ENCODE measurements at places on chromosomes 7 and 10. TPM values are rescaled to one million over a fixed set of nuclear protein-coding genes. Genes with fewer than 3 reads are reported as not detected.

Gene TMEM130
- 19.3 TPM for total RNA-seq

Gene CPN1
- not detected for total RNA-seq

Gene FGL2
- total RNA-seq = 0.19 TPM

Gene ZNF107
- total RNA-seq = 1.9 TPM

Gene CCDC172
- not detected for total RNA-seq

Gene INA
- 10.4 TPM for total RNA-seq

Gene FEZF1
- total RNA-seq = not detected

Gene ATOH7
- not detected for total RNA-seq

Gene LLCFC1
- total RNA-seq = not detected

Gene SERPINE1
- 794 TPM for total RNA-seq

Gene PITX3
- not detected for total RNA-seq

Gene EPO
- not detected for total RNA-seq

Gene BTBD16
- total RNA-seq = 0.29 TPM

- H3K36me3 ChIP-seq = peaks cover 22% of the 10 kb centered on the region
- H3K4me1 ChIP-seq = peaks cover 66% of the 10 kb centered on the region
- H3K27ac ChIP-seq = peak overlapping the region; percentile 91
Observed at GRCh38 chr7:23333671-23334246, 34.6 kb downstream of the MALSU1 start.

- no peak overlapping the region for H3K4me3 ChIP-seq
- H3K27me3 ChIP-seq = no peaks in the 10 kb centered on the region
- H3K36me3 ChIP-seq = peaks cover 2% of the 10 kb centered on the region
- H3K27ac ChIP-seq = no peak overlapping the region
- no peak for DNase-seq
Observed at GRCh38 chr10:124632064-124632531, 112.1 kb downstream of the FAM53B start.

GRCh38 chr10:117666166-117666565, 123.6 kb downstream of the EMX2 start:
- no peaks in the 10 kb centered on the region for H3K36me3 ChIP-seq
- H3K4me1 ChIP-seq = peaks cover 15% of the 10 kb centered on the region
- no peak overlapping the region for H3K27ac ChIP-seq
- no peak overlapping the region for H3K4me3 ChIP-seq
- no peaks in the 10 kb centered on the region for H3K27me3 ChIP-seq
- no peak for DNase-seq

GRCh38 chr10:42962902-42963231, 114.0 kb upstream of the RET start:
- no peak overlapping the region for H3K27ac ChIP-seq
- peaks cover under 1% of the 10 kb centered on the region for H3K27me3 ChIP-seq
- no peak for DNase-seq
- no peak overlapping the region for H3K4me3 ChIP-seq

DNA sequence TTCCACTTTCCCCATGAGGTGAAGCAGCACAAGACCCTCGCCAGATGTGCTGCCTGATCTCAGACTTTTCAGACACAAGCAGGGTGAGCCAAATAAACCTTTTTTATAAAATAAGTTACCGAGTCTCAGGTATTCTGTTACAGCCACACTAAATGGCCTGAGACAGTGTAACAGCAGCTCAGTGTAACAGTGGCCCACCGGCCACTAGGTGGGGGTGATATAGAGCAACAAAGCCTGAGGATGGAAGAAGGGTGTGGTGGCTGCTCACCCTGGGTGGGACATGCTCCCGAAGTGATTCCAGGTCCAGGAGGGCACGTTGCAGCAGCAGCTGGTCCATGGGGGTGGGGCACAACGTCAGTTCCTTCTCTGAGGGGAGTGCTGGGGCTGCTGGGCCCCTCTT, 44.6 kb downstream of the BMS1 start:
- H3K27ac ChIP-seq = no peak overlapping the region
- DNase-seq = no peak
- H3K27me3 ChIP-seq = no peaks in the 10 kb centered on the region
- H3K4me3 ChIP-seq = no peak overlapping the region

- H3K36me3 ChIP-seq = peaks cover 2% of the 10 kb centered on the region
- peaks cover 8% of the 10 kb centered on the region for H3K4me1 ChIP-seq
Observed at GRCh38 chr7:157811946-157812345, 475.1 kb downstream of the DNAJB6 start.

GRCh38 chr10:43055991-43056567, 20.8 kb upstream of the RET start:
- no peak overlapping the region for H3K4me3 ChIP-seq
- H3K27me3 ChIP-seq = peaks cover 40% of the 10 kb centered on the region
- DNase-seq = no peak

DNA sequence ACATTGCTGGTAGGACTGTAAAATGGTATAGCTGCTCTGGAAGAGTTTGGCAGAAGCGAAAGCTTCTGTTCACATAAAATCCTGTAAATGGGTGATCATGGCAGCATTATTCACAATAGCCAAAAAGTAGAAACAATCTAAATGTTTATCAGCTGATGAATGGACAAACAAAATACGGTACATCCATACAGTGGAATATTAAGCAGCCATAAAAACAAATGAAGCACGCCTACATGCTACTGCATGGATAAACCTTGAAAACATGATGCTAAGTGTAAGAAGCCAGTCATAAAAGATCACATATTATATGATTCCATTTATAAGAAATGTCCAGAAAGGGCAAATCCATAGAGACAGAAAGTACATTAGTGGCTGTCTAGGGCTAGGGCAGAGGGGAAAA, 32.7 kb downstream of the KIN start:
- H3K36me3 ChIP-seq = peaks cover 42% of the 10 kb centered on the region
- H3K27ac ChIP-seq = no peak overlapping the region
- no peaks in the 10 kb centered on the region for H3K27me3 ChIP-seq
- no peaks in the 10 kb centered on the region for H3K4me1 ChIP-seq
- DNase-seq = no peak

DNA sequence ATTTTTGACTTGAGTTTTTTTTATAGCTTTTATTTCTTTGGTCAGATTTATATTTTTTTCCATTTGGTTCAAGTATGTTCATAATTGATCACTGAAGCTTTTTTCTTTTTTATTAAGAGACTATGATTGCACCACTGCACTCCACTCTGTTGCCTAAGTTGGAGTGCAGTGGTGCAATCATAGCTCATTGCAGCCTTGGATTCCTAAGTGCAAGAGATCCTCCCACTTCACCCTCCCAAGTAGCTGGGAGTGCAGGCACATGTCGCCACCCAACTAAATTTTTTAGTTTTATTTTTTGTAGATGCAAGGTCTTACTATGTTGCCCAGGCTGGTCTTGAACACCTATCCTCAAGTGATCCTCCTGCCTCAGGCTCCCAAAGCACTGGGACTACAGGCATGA, 97.7 kb upstream of the KIF5B start:
- DNase-seq = no peak
- no peak overlapping the region for H3K4me3 ChIP-seq
- H3K36me3 ChIP-seq = peaks cover 6% of the 10 kb centered on the region
- H3K27me3 ChIP-seq = no peaks in the 10 kb centered on the region
- H3K4me1 ChIP-seq = peaks cover 32% of the 10 kb centered on the region

GRCh38 chr10:107898392-107898791, 733.9 kb upstream of the SORCS1 start:
- no peak for DNase-seq
- no peaks in the 10 kb centered on the region for H3K27me3 ChIP-seq
- H3K27ac ChIP-seq = no peak overlapping the region
- H3K4me1 ChIP-seq = no peaks in the 10 kb centered on the region

- no peak overlapping the region for H3K27ac ChIP-seq
- H3K36me3 ChIP-seq = no peaks in the 10 kb centered on the region
- no peak overlapping the region for H3K4me3 ChIP-seq
- H3K4me1 ChIP-seq = peaks cover 15% of the 10 kb centered on the region
- no peak for DNase-seq
Observed at GRCh38 chr10:78589687-78590086, 479.1 kb upstream of the ZMIZ1 start.

GRCh38 chr10:93160829-93161228, 87.1 kb downstream of the CYP26A1 start:
- no peaks in the 10 kb centered on the region for H3K36me3 ChIP-seq
- H3K4me3 ChIP-seq = no peak overlapping the region
- H3K4me1 ChIP-seq = peaks cover 16% of the 10 kb centered on the region
- DNase-seq = no peak
- no peaks in the 10 kb centered on the region for H3K27me3 ChIP-seq
- no peak overlapping the region for H3K27ac ChIP-seq

DNA sequence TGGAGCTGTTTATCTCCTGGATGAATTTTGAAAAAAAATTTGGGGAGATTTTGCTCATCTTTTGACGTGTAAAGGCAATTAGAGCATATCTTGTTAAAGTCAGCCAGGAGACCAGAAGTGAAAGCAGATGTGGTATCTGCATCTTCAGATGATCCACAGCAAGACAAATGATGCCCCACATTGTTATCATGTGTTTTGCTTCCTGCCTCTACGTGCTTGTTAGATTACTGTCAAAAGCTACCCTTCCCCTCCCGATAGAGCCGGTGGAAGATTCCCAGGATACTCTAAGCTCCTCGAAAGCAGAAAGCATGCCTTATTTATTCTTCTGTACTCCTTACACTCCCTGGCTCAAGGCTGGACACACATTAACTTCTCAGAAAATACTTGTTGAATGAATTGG, 12.9 kb downstream of the COL17A1 start:
- no peaks in the 10 kb centered on the region for H3K4me1 ChIP-seq
- no peak for DNase-seq
- no peak overlapping the region for H3K4me3 ChIP-seq
- H3K36me3 ChIP-seq = no peaks in the 10 kb centered on the region
- no peak overlapping the region for H3K27ac ChIP-seq

- H3K27ac ChIP-seq = no peak overlapping the region
- no peaks in the 10 kb centered on the region for H3K4me1 ChIP-seq
- peaks cover 2% of the 10 kb centered on the region for H3K27me3 ChIP-seq
- H3K36me3 ChIP-seq = no peaks in the 10 kb centered on the region
- no peak overlapping the region for H3K4me3 ChIP-seq
Observed at GRCh38 chr10:108358912-108359311, 1194.4 kb upstream of the SORCS1 start.

DNA sequence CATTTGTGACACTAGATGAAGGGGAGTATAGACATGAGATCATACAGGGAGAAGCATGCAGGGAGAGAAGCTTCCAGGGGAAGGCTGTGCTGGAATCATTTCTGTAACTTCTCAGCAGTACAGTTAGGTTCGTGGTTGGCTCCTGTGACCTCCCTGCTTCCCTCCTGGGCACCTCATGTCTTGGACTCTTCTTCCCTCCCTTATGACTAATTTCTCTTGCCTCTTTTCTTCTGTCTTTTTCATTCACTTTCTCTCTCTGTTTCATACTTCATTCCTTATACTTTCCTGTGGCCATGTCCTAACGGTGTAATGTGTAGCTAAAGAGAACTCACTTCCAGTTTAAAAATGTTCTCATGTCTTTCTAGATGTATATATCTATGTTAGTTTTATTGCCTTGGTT, 19.1 kb upstream of the HKDC1 start:
- H3K27me3 ChIP-seq = no peaks in the 10 kb centered on the region
- DNase-seq = no peak
- H3K4me1 ChIP-seq = peaks cover 30% of the 10 kb centered on the region
- H3K4me3 ChIP-seq = no peak overlapping the region

- H3K27ac ChIP-seq = no peak overlapping the region
- peaks cover 20% of the 10 kb centered on the region for H3K4me1 ChIP-seq
- no peak for DNase-seq
Observed at GRCh38 chr10:76034353-76035205, 603.2 kb downstream of the LRMDA start.

DNA sequence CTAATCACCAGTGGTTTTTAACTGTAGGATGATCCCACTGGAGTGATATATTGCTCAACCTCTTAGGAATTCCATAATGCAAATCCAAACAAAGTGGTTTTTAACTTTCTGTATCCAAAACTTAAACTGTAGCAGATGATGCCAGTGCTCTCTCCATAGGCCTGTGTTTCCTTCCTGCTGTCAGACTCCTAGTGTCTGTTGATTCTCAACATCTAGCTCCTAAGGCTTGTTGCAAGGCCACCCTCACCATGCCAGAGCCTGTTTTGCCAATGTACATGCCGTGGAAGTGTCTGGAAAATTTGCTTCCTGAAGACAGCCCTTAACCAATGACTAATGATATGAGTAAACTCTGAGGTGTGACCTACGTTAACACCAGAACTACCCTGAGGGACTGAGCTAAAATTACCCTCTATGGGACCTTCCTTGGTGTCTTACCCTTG, 39.3 kb downstream of the C1GALT1 start:
- no peak for DNase-seq
- peaks cover 2% of the 10 kb centered on the region for H3K36me3 ChIP-seq
- no peaks in the 10 kb centered on the region for H3K27me3 ChIP-seq
- H3K27ac ChIP-seq = peak overlapping the region; percentile 93

GRCh38 chr7:100091411-100092181, 2.8 kb downstream of the COPS6 start:
- H3K4me3 ChIP-seq = no peak overlapping the region
- peaks cover 31% of the 10 kb centered on the region for H3K4me1 ChIP-seq
- H3K27ac ChIP-seq = peak overlapping the region; percentile 61

GRCh38 chr10:44513591-44513990, 128.7 kb upstream of the CXCL12 start:
- H3K27me3 ChIP-seq = no peaks in the 10 kb centered on the region
- no peaks in the 10 kb centered on the region for H3K36me3 ChIP-seq
- DNase-seq = no peak
- H3K4me3 ChIP-seq = no peak overlapping the region
- H3K27ac ChIP-seq = no peak overlapping the region

- H3K36me3 ChIP-seq = no peaks in the 10 kb centered on the region
- H3K4me3 ChIP-seq = no peak overlapping the region
- peak; percentile 53 for DNase-seq
- no peaks in the 10 kb centered on the region for H3K4me1 ChIP-seq
- H3K27me3 ChIP-seq = peaks cover 3% of the 10 kb centered on the region
Observed at GRCh38 chr7:157829491-157829890, 492.7 kb downstream of the DNAJB6 start.

- no peaks in the 10 kb centered on the region for H3K27me3 ChIP-seq
- H3K36me3 ChIP-seq = no peaks in the 10 kb centered on the region
- H3K4me1 ChIP-seq = peaks cover 27% of the 10 kb centered on the region
- no peak for DNase-seq
Observed at GRCh38 chr10:50417486-50417885, 166.2 kb upstream of the ASAH2 start.

DNA sequence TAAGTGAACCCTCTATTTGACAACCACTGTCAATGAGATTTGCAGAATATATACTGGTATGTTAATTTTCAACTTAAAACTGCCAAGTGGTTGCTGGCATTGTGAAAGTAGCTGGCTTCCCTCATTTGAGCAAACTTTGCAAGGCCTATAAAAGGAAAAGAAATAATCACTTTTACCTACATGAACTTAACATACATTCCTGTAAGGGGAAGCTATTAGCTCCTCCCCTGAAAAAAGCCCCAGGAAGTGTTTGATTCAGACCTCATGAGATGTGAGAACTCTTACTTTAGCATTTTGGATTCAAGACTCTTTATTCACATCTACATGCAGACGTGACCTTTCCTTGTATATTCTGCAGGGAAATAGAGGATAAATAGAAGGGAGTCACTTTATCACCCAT, 175.6 kb downstream of the OTUD1 start:
- DNase-seq = no peak
- H3K4me1 ChIP-seq = no peaks in the 10 kb centered on the region
- H3K36me3 ChIP-seq = no peaks in the 10 kb centered on the region
- no peaks in the 10 kb centered on the region for H3K27me3 ChIP-seq
- H3K27ac ChIP-seq = no peak overlapping the region
- no peak overlapping the region for H3K4me3 ChIP-seq

All from chondrocyte (in vitro differentiated cells).